GM18507 (cell line): ENCODE measurements at places on chromosomes 3 and 15.

DNA sequence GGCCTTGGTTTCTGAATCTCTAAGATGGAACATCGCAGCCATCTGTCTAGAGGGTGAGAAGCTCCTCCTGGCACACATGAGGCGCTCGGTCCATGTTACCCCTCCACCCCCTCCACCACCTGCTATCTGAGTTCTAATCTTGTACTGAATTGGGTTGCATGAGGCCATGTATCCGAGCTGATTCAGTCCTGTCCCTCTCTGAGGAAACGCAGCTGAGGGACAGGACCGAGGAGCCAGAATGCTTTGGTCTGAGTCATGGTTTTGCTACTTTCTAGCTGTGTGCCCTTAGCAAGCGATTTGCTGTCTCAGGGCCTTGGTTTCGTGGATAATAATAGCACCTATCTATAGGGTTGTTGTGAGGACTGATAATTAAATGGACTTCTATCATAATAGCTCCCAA, 87.8 kb upstream of the SEC13 start:
- no peak for DNase-seq

- DNase-seq: no peak
Measured at GRCh38 chr3:124699686-124700396, 30.4 kb upstream of the UMPS start.

- DNase-seq: no peak
Measured at GRCh38 chr15:101604124-101604874, 47.9 kb downstream of the TM2D3 start.

DNA sequence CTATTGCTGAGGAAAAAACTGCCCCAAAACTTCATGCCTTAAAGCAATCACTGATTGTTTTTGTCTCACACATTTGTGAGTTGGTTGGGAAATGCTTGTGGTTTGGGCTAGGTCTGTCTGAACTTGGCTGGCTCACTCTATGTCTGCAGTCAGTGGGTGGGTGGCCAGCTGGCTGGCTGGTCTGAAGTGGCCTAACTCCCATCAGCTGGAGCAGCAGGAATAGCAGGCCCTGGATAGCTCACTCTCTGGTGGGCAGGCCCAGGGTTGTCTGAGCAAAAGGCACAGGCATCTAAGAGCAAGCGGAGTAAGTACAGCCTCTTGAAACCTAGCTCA, 37.7 kb upstream of the PRR20G start:
- DNase-seq: no peak

DNA sequence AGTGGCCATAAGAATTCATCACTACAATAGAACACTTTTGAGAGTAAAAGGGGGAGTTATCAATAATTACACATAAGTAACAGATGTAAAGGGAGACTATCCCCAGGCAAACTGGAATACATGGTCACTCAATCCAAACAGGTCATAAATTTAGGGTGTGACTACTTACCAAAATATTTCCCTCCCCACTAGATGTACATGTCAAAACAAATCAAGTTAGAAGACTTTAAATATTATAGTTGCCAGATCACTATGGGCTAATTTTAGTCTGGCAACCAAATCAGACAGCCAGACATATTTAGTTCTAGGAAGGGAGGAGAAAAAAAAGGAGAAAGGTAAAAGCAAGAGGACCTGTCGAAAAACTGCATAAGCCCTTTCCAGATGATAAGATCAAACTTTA, 23.1 kb downstream of the SLC24A5 start:
- no peak for DNase-seq

DNA sequence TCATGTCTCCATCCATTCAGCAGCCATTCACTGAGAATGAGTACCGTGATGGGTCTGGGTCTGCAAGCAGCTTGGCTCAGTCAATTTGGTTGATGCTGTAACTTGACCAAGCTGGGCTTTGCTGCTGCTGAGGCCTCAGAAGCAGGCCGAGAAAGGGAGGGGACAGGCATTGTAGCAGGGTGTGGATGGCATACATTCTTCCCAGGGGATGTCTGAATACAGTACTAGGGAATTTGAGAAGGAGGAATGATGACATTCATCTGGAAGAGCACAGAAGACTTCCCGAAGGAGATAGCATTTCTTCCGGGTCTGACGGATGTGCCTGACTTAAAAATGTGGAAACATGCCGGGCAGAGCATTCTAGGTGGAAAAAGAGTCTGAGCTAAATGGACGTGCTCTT, 105.3 kb upstream of the ADPGK start:
- DNase-seq: no peak

- DNase-seq: no peak
Measured at GRCh38 chr3:16509721-16510619, 3.5 kb downstream of the RFTN1 start.

GRCh38 chr3:14448063-14448462, 45.7 kb downstream of the SLC6A6 start:
- no peak for DNase-seq

GRCh38 chr15:64048781-64049460, 2.6 kb upstream of the DAPK2 start:
- no peak for DNase-seq

DNA sequence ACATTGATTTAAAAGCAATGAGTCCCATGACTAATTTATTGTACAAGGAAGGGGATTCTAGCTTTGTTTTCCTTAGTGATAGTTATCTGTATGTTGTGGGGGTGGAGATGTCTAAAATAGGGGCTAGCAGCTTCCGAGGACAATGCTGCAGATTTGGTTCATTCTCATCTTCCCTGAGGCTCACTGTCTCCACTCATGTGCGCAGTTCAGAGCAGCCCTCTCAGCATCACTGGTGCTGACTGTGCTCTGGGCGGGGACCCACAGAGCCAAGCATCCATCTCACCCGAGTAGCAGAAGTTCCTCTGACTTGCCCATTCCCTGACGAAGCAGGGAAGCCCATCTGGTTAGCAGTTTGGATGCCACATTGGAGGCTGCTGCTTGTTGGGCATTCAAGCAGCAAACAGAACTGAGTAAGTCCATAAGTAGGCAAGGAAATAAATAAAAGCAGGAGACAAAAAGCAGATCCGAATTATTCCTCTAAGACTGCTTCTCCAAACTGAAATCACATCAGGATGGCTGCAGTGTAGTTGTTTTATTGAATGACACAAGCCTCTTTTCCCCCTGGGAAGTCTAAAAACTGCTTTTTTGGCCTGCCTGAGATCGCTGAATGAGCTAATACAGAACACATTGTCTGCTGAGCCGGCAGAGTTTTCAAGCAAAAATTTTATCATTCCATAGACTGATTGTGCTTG, 27.5 kb downstream of the RARB start:
- DNase-seq: no peak

GRCh38 chr15:62672268-62672667, 370.3 kb upstream of the TPM1 start:
- DNase-seq: no peak

DNA sequence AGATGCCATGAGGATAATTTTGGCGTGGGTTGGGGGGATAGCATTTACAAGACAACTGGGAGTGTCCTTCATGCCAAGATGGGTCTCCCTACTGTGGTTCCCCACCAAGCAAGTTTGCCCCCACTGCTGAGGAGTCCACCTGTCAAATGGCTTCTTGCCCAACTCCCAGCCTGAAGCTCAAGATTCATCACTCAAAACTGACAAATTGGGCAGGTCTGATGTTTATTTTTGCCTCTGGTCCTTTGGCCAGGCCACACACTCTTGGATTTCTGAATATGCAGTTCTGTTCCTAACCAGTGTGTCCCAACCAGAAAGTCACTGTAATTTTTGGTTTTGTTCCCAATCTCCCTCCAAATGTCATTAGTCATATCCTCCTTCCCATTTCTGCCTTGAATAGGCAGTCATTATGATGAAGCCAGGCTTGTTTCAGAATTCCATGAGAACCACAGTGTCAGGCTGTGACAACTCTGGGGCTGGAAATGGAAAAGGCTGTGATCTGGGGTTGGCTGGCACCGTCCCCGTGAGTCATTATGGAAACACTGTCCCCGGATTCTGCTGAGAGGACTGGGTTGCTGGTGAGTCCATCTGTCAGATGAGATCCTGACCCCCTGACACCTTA, 29.3 kb upstream of the MEF2A start:
- DNase-seq: no peak
